A549 treated with Mapracorat at 1 μM for 4 hours (cell line): ENCODE measurements at places on chromosomes 2 and 18. TPM values are rescaled to one million over a fixed set of nuclear protein-coding genes. Genes with fewer than 3 reads are reported as not detected.

The BOLL gene
- not detected in 5 replicates for total RNA-seq

The LRRC30 gene
- total RNA-seq, result not detected in 5 replicates

The CNPPD1 gene
- 37.5 to 49.4 TPM (median 49.0 TPM) in 5 replicates for total RNA-seq

The ST6GAL2 gene
- 13.0 to 17.3 TPM (median 16.8 TPM) in 5 replicates for total RNA-seq

The IL36B gene
- total RNA-seq, result 0.15 to 0.34 TPM (median 0.17 TPM) in 3 of 5 replicates, not detected in the others

The MROH2A gene
- total RNA-seq, result 0.12 to 0.26 TPM (median 0.18 TPM) in 4 of 5 replicates, not detected in the other

The SETBP1 gene
- total RNA-seq, result 0.42 to 0.61 TPM (median 0.47 TPM) in 5 replicates

The KLHL29 gene
- 4.5 to 6.2 TPM (median 5.3 TPM) in 5 replicates for total RNA-seq

The PCARE gene
- total RNA-seq, result not detected in 5 replicates

The SH2D6 gene
- 0.56 to 1.8 TPM (median 0.92 TPM) in 5 replicates for total RNA-seq

The TRIP12 gene
- 75.0 to 110 TPM (median 94.3 TPM) in 5 replicates for total RNA-seq

The CHRNG gene
- not detected in 5 replicates for total RNA-seq

The AQP12A gene
- not detected in 5 replicates for total RNA-seq

The VWA3B gene
- total RNA-seq, result 0.33 to 0.80 TPM (median 0.37 TPM) in 3 of 5 replicates, not detected in the others

The SLC9A2 gene
- 2.5 to 2.9 TPM (median 2.8 TPM) in 5 replicates for total RNA-seq

The CPLX4 gene
- not detected in 5 replicates for total RNA-seq

The SAG gene
- total RNA-seq, result not detected in 5 replicates

The TTN gene
- total RNA-seq, result under 0.01 TPM in 4 of 5 replicates, not detected in the other

The NETO1 gene
- not detected in 5 replicates for total RNA-seq
